Head of caudate nucleus (tissue), 42 donors: ENCODE measurements at places on chromosomes 16 and 17.

DNA sequence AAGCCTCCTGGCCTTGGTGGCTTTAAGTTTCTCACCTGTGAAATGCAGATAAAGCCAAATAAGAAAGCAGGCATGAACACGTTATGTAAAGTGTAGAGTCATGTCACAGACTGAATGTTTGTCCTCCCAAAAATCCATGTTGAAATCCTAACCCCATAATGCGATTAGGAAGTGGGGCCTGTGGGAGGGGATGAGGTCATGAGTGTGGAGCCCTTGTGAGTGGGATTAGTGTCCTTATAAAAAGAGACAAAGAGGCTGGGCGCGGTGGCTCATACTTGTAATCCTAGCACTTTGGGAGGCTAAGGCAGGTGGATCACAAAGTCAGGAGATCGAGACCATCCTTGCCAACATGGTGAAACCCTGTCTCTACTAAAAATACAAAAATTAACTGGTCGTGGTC lies 19.5 kb upstream of the C16orf78 start:
- no peak for DNase-seq

GRCh38 chr17:72869630-72870029 lies 222.9 kb downstream of the SLC39A11 start:
- no peak for DNase-seq

DNA sequence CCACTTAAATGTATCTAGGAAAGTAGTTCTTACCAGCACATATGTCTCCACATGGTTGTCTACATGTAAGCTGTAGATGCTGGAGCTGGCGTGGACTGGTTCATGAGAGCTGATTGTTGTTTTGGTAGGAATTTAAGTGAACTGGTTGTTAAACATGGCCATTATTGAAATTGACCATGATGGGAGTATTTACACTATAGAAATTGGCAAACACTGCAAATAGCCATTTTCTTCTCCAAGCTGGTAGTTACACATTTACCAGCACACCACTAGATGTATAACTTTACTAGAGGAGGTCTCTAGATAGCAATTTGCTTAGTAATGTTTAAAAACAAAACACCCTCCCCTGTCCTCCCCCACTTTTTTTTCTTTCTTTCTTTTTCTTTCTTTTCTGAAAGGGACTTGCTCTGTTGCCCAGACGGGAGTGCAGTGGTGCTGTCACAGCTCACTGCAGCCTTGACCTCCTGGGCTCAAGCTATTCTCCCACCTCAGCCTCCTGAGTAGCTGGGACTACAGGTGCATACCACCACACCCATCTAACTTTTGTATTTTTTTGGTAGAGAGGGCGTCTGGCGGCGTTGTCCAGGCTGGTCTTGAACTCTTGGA lies 24.2 kb downstream of the IGSF6 start:
- no peak for DNase-seq

DNA sequence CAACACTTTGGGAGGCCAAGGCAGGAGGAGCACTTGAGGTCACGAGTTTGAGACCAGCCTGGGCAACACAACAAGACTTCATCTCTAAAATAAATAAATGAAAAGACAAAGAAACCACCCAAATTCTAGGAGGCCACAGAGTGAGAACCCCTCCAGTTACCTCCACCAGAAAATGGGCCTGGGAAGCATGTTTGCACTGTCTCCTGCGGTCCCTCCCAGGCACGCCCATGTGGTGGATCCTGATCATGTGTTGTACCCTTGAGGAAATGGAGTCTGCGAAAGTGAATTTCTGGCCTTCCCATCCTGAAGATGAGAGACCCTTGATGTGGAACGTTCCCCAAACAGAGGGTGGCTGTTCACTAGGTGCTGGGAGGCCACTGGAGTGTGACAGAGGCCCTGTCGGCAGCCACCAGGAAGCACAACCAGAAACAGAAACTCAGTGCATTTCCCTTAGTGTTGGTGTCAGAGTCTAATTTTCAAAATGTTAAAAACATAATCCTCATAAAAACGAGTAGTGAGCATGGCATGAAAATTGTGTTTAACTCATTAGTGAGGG lies 19.2 kb upstream of the USP22 start:
- DNase-seq, result no peak

- DNase-seq, result no peak
These were observed 41.5 kb upstream of the ABCC12 start for GRCh38 chr16:48197294-48197693.

- no peak for DNase-seq
These were observed 11.3 kb downstream of the CPNE7 start for GRCh38 chr16:89586853-89587252.

- no peak for DNase-seq
These were observed 136.6 kb downstream of the CHD9 start for GRCh38 chr16:53191413-53191812.
